Smooth muscle cell of the coronary artery (primary cell): ENCODE measurements at places on chromosomes 4 and X. TPM values are rescaled to one million over a fixed set of nuclear protein-coding genes. Genes with fewer than 3 reads are reported as not detected.

ZMAT1 gene
- 0.12 and 0.30 TPM in 2 replicates for total RNA-seq

OTUD6A gene
- total RNA-seq, result not detected in 2 replicates

NLRP2B gene
- total RNA-seq, result not detected in 2 replicates

LRIT3 gene
- total RNA-seq, result not detected in 2 replicates

TLR7 gene
- total RNA-seq, result not detected in 2 replicates

USP53 gene
- total RNA-seq, result 17.6 and 59.1 TPM in 2 replicates

GAGE13 gene
- total RNA-seq, result not detected in 2 replicates

PF4V1 gene
- 3.6 and 10.6 TPM in 2 replicates for total RNA-seq

FRAS1 gene
- 3.0 and 6.4 TPM in 2 replicates for total RNA-seq

DUSP21 gene
- not detected in 2 replicates for total RNA-seq

CT45A1 gene
- total RNA-seq, result not detected in 2 replicates

CT45A2 gene
- not detected in 2 replicates for total RNA-seq

SSX1 gene
- not detected in 2 replicates for total RNA-seq

AKAP4 gene
- not detected in 2 replicates for total RNA-seq

HTN3 gene
- not detected in 2 replicates for total RNA-seq

SPIN2A gene
- total RNA-seq, result 0.15 and 2.1 TPM in 2 replicates

NKRF gene
- 3.5 and 3.6 TPM in 2 replicates for total RNA-seq

ZCCHC18 gene
- 0.12 and 0.98 TPM in 2 replicates for total RNA-seq

MAGEA11 gene
- not detected in 2 replicates for total RNA-seq

GPR173 gene
- total RNA-seq, result 1.4 and 4.2 TPM in 2 replicates

JAKMIP1 gene
- total RNA-seq, result not detected in 2 replicates

MAGEB10 gene
- total RNA-seq, result not detected in 2 replicates

SHROOM3 gene
- 1.1 and 25.0 TPM in 2 replicates for total RNA-seq

P2RY10 gene
- not detected in 2 replicates for total RNA-seq

GPR143 gene
- not detected in 2 replicates for total RNA-seq

GASK1B gene
- 15.8 and 54.2 TPM in 2 replicates for total RNA-seq

ATOH1 gene
- total RNA-seq, result not detected in 2 replicates

THAP9 gene
- 2.8 and 4.8 TPM in 2 replicates for total RNA-seq

EIF2S3 gene
- total RNA-seq, result 250 and 364 TPM in 2 replicates

CDKL2 gene
- 0.15 and 1.8 TPM in 2 replicates for total RNA-seq

HAUS3 gene
- total RNA-seq, result 2.7 and 5.3 TPM in 2 replicates

SLC25A53 gene
- 7.7 and 13.5 TPM in 2 replicates for total RNA-seq

PCDH18 gene
- 33.4 and 297 TPM in 2 replicates for total RNA-seq

MMAA gene
- 3.5 and 9.4 TPM in 2 replicates for total RNA-seq

HMGB2 gene
- total RNA-seq, result 35.6 and 48.3 TPM in 2 replicates

MAOA gene
- total RNA-seq, result 9.6 and 29.1 TPM in 2 replicates

VCX3A gene
- not detected in 2 replicates for total RNA-seq

CXCL1 gene
- total RNA-seq, result 9.9 and 26.6 TPM in 2 replicates

HTT gene
- total RNA-seq, result 23.2 and 36.0 TPM in 2 replicates

C4orf50 gene
- not detected in 2 replicates for total RNA-seq

CT47B1 gene
- total RNA-seq, result not detected in 2 replicates

GPR34 gene
- not detected in 2 replicates for total RNA-seq

GAGE1 gene
- not detected in 2 replicates for total RNA-seq

RHOXF1 gene
- not detected in 2 replicates for total RNA-seq

VSIG1 gene
- 0.90 TPM in 1 of 2 replicates, not detected in the other for total RNA-seq
